ENCODE measurements at places on chromosomes 16 and 17.

DNA sequence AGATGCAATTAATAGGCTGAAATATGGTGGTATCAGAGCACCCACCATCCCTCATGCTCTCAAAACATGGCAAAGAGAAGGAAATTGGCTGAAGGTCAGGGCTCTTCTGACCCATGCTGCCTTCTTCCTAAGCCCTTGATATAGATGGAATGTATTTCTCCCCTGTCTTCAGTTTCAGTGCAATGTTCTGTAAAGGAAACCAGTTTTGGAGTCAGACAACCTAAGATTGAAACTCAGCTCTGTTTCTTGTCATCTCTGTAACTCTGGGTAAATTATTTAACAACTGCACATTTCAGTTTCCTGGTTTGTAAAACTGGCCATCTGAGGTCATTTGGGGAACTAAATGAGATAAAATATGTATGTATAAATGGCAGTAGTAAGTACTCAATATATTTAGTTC, 243.9 kb downstream of the CA10 start:
- no peak for DNase-seq

DNA sequence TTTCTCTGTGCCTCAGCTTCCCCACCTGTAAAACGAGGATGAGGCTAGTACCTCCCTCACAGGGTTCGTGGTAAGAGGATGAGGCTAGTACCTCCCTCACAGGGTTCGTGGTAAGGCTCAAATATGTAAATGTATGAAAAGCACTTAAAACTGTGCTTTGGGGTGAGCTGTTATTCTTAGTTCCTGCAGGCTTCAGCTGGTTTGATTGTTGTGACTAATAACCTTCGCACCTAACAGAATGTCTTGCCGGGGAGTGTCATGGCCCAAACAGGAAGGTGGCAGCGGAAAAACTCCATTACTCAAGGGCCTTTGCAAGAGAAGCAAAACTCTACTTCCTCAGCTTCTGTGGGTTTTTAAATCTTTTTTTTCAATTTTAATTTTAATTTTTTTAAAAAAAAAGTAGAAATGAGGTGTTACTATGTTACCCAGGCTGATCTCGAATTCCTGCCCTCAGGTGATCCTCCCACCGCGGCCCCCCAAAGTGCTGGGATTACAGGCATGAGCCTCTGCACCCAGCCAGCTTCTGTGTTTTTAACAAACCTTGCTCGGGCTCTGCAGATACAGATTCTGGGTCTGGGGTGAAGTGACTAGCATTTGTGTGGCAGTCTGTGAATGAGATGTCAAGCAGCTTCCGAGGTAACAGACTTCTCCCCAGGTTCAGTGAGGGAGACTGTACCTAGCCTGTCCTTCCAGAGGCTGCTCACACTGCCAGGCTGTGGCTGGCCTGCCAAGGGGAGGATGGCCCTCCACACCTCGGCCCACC, 103.0 kb downstream of the RAB11FIP4 start:
- DNase-seq = no peak

- no peak for DNase-seq
These were observed 13.6 kb downstream of the G6PC3 start for GRCh38 chr17:44084131-44084538.

DNA sequence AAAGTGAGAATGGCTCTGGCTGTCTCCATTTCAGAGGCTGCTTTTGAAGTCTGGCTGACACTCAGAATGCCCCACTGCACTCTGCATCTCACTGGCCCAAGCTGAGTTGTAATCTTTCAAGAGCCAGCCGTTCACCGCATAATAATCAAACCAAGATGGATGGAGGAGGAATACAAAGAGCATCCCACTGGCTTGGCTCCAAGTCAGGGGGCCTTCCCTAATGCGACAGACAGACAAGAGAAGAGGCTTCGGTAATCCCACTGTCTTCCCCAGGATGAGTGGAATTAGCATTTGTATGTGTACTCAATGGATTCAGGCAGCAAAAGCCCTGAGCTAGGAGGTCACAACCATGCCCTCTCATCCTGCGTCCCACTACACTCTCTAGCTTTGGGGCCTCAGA, 68.0 kb downstream of the CBLN1 start:
- no peak for DNase-seq

DNA sequence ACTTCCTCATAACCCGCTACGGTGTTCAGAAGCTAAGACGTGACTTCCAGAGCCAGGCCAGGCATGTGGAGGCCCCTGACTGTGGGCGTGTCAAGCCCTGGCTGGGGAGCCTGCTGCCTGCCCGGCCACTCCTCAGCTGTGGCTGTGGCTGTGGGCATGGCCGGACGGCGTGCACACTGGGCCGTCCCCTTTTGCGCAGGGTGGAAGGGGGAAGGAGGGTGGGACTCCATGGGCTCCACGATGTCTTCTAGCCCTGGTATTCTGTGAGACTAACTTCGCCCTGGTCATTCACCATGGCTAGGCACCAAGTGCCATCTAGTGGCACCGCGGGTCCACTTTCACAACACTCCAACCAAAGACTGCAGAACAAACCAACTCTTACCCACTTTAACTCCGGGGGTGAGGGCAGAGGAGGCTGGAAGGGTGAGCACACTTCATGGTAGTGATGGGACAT, 67.9 kb downstream of the N4BP1 start:
- DNase-seq = peak; percentile 69

GRCh38 chr17:21376081-21376758, at the start of gene KCNJ12:
KCNJ12 (plus strand) TSS chr17:21376357; CDS start chr17:21415343, 38,986 bp downstream.
- DNase-seq = no peak

DNA sequence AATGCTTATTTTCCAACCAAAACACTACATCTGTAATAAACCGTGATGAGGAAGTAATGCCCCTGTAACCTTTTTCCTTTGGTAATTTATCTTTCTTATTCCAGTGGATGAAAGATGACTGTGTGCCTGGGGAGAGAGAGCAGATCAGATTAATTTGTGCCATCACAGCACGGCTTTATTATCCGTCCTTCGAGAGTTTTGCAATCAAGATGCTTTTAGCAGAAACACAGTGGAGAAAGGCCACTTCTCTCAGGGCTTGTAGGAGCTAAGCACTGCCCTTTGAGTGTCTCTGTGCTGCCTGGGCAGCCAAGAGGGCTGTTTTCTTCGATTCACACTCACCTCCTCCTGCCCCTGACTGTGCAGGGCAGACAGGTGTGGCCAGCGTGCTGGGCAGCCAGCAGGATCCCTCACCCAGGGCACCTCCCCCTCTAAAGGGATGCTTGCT, 190.2 kb downstream of the PRKCA start:
- peak; percentile 53 for DNase-seq

- DNase-seq = no peak
These were observed 20.5 kb upstream of the HEXD start for GRCh38 chr17:82397449-82398335.

GRCh38 chr17:1673041-1673785, 11.5 kb downstream of the PRPF8 start:
- no peak for DNase-seq

GRCh38 chr16:23999663-24000062, 163.9 kb downstream of the PRKCB start:
- no peak for DNase-seq

DNA sequence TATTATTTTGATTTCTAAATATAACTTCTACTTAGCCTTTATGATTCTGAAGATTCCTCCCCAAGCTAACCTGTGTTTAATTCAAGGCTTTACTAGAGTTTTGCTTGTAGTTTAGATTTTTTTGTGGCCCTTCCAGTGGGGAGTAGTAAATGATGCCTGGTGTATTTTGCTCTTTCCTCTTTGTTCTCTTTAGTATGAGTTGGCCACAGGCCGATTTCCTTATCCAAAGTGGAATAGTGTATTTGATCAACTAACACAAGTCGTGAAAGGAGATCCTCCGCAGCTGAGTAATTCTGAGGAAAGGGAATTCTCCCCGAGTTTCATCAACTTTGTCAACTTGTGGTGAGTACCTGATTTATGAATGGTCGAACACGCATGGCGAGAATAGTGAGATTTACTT, 108.3 kb downstream of the MAP2K4 start:
- no peak for DNase-seq

GRCh38 chr16:73369851-73370250, 321.9 kb upstream of the ZFHX3 start:
- DNase-seq = no peak

GRCh38 chr17:38704606-38705522, at the start of gene MLLT6:
MLLT6 (plus strand) TSS chr17:38705273; CDS start chr17:38705633, 360 bp downstream.
- peak; percentile 80 for DNase-seq

DNA sequence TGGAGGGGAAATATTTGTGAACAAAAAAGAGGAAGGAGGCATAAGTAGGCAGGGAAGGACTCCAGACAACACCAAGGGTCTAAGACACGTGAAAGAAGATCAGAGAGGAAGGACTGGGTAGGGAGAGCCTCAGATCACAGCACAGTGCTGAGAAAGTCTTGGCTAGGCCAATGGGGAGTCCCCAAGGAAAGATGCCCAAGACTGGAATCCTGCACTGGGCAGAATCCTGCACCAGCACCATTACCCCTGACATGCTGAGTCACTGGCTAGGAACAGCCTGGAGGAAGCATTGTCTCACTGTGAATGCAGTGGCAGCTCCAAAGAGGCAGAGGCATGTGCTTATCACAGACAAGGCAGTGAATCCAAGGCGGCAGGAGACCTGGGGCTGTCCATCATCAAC, 19.2 kb downstream of the CLEC19A start:
- no peak for DNase-seq

GRCh38 chr17:44203731-44204440, 4.2 kb upstream of the ATXN7L3 start:
- DNase-seq = peak; percentile 60

DNA sequence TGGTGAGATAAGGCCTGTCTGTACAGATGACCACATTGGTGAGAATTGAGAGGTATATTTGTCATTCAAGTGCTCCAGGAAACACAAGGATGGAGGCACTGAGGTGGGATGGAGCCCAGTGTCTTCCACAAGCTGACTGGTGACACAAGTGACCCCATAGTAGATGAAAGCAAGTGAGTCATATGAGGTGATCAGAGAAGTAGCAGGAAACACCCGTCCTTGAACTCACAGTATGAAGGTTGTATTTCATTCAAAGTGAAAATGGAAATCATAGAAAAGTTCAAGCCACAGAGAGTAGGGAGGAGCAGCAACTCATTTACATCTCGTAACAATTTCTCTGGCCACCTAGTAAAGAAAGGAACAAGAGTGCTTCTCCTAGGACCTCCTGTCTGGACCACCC, 609.8 kb downstream of the HS3ST4 start:
- no peak for DNase-seq
